ENCODE measurements at places on chromosomes 12 and 14.

GRCh38 chr14:103867523-103867953 is 20.2 kb upstream of the PPP1R13B start:
- DNase-seq, result no peak

- no peak for DNase-seq
Measured at GRCh38 chr14:51661504-51661903, 9.8 kb downstream of the FRMD6 start.

- DNase-seq, result no peak
Measured at GRCh38 chr12:96510306-96510764, 21.0 kb downstream of the CFAP54 start.

GRCh38 chr14:34174973-34175372 is 224.1 kb upstream of the EGLN3 start:
- DNase-seq, result no peak

DNA sequence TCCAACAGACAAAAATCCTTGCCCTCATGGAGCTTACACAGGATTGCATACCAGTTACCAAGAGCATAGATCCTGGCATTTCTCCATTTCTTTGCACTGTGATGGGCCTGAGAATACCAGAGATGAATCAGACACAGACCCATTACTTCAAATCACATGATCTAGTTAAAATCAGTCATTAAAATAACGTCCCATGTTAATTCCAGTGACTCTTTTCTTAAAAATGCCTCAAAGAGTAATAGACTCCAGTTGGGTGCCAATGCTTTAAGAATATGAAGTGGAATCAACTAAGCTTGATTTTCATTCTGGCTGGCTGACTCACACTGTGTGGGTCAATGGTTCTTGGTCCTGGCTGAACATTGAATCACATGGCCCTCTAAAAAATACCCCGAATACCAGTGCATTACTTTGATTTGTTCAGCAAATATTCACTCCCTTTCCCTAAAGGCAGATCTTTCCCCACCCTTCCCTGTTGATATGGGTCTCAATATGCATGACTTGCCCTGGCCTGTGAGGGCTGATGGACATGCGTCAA is 11.0 kb downstream of the ASB2 start:
- DNase-seq, result no peak

- DNase-seq, result no peak
Measured at GRCh38 chr14:69088586-69088985, 64.3 kb downstream of the DCAF5 start.

DNA sequence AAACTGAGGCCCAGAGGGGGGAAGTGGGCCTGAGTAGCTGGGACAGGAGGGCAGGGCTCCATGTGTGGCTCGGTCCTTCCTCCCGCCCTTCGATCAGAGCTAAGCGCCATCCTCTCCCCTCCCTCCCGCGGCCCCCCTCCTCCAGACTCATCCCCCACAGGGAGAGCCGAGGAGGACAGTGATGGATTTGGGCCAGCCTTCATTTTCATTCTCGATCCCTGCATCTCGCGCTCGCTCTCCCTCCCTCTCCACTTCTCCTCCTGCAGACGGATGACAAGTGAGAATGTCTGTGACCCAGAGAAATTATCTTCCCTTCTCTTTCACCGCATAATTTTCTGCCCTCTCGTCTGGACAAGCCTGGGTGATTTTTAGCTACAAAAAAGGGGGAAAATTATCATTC is 183.3 kb downstream of the RBM19 start:
- DNase-seq, result no peak

DNA sequence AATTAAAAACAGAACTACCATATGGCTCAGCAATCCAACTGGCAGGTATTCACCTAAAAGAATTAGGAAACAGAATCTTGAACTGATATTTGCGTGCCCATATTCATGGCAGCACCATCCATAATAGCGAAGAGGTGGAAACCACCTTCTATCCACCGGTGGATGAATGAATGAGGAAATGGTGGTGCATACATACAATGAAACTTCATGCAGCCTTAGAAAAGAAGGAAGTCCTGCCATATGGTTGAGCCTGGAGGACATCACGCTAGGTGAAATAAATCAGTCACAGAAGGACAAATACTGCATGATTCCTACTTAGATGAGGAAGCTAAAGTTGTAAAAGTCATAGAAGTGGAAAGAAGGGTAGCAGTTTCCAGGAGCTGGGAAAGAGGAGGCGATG is 6.6 kb downstream of the TCL1A start:
- no peak for DNase-seq
